T-helper 2 cell (primary cell): ENCODE measurements at places on chromosomes 12 and 14.

- DNase-seq = no peak
These were observed 38.5 kb upstream of the SFSWAP start for GRCh38 chr12:131672311-131672940.

DNA sequence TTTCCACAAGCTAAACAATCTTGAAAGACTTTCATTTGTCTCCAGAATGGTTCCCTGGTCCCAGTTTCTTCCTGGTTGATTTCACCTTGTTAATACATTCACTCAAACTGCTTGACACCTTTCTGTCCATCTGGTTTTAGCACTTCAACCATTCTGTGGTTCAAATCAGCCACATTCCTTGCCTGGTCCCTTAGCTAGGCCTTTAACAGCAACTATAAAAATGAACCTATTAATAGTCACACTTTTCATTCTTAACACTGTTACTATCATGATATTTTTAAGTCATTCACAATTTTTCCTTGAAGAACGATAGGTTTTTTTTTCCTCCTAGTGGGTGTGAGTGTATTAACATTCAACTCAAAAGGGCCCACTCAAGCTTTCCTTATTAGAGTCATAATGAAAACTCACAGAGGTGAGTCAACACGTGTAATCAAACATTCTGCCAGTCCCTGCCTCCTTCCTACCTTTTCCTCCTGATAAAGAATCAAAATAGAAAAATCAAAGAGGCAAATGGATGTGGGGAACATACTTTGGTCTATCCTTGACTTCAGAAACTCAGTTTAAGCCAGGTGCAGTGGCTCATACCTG lies 34.4 kb upstream of the CCNT1 start:
- DNase-seq = no peak

- no peak for DNase-seq
These were observed 8.0 kb downstream of the ITFG2 start for GRCh38 chr12:2820432-2820831.

GRCh38 chr12:8948701-8949341 lies 624 bp downstream of the M6PR start:
- peak; percentile 38 for DNase-seq

DNA sequence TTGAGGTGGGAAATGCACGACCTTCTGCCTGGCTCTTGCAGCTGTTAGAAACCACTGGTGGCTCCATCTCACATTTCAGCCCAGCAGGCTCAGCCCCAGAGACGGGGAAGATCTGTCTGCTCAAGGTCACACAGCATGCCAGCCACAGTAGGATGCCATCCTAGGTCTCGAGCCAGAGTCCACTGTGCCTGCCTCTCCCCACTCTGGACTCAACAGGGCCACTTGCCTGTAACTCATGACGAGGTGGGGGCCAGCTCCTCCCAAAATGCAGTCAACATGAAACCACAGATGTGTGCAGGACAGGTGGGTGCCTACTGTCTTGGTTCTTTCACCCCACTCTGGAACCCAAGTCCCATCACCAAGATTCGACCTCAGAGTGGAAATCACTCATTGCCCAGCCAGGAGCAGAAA lies 23.2 kb downstream of the BCL11B start:
- peak; percentile 75 for DNase-seq
